ENCODE measurements at places on chromosomes 11 and 22.

DNA sequence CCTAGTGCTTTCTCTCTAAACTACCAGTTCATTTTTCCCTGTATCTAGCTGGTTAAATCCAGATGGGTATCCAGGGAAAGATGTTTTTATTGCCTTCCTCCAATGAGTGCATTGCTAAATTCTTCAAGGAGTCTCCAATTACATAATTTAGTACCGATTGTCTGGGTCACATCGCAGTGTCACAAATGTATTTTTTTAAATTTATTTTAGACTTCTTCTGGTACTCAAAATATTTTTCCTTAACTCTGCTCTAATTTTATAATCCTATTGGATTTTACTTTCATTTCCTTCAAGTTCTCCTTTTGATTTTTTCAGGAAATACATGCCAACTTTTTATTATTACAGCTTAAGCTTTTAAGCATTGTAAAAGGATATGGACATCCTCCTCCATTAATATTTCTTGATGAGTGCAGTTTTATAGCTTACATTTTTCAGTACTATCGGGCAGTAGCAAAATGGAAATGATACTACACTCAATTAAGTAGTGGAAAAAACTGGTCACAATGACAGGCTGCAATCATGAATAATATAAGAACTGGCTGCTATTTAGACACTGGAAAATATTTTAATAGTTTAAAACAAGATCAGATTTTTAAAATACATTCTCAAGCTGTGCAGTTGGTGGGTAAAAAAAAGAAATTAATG is 20.3 kb downstream of the BBOX1 start:
- no peak for DNase-seq

DNA sequence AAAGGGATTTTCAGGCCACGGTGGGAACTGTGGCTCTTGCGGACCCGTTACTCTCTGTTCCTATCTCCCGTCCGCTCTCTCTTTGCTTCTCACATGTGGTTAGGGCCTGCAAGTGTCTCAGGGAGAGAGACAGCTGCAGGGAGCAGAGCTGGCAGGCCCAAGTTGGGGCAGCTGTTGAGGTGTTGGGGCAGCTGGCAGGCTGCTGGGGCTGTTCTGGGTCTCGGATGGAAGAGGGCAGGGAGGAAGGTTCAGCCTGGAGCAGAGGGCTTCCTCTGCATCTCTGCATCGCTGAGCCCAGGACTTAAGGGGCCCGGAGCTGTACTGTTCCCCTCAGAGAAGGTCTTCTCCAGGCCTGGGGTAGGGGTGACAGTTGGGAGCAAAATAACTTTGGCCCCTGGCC is 2.6 kb upstream of the CNIH2 start:
- no peak for DNase-seq

DNA sequence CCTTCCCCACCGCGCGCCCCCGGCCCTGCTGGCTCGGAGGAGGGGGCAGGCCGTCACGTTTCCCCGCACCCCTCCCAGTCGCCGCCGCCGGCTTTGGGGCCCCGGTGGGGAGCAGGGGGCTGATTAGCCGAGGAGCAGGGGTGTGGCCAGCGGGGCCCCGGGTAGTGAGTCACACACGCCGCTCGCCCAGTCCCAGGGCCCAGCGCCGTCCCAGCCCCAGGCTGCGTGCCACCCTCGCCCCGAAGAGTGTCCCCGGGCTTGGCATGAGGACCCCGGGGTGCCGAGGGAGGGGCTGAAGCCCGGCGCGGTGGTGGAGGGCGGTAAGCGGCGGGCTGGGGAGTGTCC is 34.4 kb downstream of the PRDM11 start:
- no peak for DNase-seq

GRCh38 chr11:92596596-92597317 is 372.1 kb downstream of the FAT3 start:
- no peak for DNase-seq

GRCh38 chr22:35842954-35843353 is 125.3 kb downstream of the APOL5 start:
- DNase-seq = no peak

GRCh38 chr11:112745973-112746372 is 215.2 kb upstream of the NCAM1 start:
- no peak for DNase-seq

- no peak for DNase-seq
Observed at GRCh38 chr11:19458721-19459120, 218.0 kb upstream of the E2F8 start.

DNA sequence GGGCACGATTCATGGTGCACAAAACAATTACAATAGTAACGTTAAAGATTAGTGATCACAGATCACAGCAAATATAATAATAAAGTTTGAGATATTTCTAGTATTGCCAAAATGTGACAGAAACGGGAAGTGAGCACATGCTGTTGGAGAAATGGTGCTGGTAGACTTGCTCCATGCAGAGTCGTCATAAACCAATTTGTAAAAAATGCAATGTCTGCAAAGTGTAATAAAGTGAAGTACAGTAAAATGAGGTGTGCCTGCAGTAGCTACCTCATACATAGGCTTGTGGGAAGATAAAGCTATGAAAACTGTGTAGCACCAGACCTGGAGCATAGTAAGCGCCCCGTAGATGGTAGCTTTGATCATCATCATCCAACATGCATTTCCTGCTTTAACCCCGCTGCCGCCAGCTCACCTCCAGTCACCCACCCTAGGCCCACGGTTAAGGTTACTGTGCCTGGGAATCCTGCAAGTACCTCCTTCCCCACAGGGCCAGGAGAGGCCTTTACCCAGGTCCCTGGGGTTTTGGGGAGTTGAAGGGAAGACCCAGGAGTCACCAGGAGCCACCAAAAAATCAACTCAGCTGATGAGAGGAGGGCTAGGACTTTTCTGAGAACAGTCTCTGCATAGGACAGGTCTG is 59.2 kb downstream of the MYO7A start:
- no peak for DNase-seq

DNA sequence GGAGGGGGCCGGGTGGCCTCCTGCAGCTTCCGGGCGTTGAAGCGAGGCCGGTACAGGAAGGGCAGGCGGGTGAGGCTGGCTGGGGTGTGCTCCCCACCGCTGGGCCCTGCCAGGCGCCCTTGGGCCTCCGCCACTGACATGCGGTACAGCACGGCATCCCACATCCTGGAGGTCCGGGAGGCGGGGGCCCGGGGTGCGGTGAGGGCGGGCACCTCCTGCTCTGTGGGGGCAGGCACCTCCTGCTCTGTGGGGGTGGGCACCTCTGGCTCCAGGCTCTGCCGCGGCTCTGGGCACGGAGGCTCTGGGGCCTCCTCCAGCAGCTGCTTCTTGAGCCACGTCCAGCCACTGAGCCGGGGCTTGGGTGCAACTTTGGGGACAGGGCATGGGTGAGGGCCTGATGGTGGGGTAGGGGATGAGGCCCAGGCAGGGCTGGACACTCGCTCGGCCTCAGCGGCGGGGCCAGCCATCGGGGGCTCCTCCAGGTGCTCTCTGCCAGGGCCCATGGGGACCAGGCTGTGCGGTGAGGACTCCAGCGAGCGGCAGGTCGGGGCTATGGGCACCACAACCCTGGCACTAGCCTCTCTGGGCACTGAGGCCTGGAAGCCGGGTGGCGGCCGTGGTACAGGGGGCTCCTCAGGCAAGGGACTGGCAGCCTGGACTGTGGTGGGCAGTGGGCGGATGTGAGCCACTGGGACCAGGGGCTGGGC is 2.3 kb downstream of the PRR33 start:
- DNase-seq = peak; percentile 68

- DNase-seq = no peak
Observed at GRCh38 chr11:65894034-65894591, 3.6 kb downstream of the CCDC85B start.

DNA sequence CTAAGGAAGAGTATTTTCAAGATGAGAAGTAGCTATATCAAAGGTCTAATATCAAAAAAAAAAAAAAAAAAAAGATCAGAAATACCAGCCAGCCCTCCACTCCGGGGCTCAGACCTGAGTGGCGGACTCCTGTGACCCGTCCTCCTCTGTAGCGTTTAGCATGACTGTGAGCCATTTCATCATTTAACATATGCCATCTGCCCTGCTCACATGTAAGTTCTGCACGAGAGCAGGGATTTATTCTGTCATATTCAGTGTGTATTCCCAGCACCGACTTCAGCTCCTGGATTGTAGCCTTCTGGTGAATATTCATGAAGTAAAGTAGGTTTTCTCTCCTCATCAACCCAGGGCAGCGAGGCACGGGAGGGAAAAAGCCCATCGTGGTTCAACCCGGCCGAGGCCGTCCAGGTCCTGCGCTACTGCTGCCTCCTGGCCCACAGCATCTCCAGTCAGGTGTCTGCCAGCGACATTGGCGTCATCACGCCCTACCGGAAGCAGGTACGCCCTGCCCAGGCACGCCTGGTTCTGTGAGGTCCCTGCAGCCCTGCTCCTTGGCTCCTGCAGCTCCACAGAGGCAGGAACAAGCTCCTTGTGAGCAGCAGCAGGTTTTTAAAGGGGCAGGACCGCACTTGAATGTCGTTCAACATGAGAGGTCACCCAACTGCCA is 12.7 kb upstream of the PANX2 start:
- DNase-seq = no peak

GRCh38 chr11:38423042-38423441 is 1825.0 kb upstream of the RAG2 start:
- no peak for DNase-seq

DNA sequence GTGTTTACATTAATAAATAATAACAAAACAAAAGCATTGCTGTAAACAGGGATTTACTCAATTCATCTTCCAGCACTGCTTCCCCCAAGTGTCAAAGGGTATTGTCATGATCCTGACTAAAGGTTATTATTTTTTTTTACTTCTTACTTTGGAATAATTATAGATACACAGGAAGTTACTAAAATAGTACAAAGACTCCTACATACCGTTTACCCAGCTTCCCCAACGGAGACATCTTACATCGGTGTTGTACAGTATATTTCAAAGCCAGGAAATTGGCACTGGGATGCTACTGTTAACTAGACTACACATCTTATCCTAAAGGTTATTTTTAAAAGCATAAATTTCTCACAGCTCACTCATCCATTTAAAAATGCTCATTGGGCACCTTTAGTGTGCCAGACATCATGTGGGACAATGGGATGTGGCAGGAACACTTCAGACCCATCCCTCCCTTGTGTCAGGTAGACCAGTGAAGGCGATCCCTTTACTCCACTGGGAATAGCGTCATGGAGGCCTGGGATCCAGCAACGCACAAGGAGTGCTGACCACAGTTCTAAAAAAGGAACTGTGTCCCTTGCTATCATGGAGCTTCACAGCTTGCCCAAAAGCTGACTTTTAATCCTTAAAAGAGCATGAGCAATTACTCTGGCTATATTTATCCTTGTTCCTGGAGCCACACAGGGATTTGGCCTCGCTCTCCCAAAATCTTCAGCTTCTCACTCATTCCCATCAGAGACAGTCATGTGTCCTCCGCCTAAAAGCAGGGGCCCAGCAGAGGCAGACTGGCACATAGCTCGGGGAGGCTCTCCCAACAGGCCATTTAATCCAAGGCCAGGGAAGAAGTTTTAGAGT is 3.1 kb upstream of the IRAG1 start:
- DNase-seq = no peak

- DNase-seq = no peak
Observed at GRCh38 chr11:77084581-77085191, 17.9 kb downstream of the CAPN5 start.

DNA sequence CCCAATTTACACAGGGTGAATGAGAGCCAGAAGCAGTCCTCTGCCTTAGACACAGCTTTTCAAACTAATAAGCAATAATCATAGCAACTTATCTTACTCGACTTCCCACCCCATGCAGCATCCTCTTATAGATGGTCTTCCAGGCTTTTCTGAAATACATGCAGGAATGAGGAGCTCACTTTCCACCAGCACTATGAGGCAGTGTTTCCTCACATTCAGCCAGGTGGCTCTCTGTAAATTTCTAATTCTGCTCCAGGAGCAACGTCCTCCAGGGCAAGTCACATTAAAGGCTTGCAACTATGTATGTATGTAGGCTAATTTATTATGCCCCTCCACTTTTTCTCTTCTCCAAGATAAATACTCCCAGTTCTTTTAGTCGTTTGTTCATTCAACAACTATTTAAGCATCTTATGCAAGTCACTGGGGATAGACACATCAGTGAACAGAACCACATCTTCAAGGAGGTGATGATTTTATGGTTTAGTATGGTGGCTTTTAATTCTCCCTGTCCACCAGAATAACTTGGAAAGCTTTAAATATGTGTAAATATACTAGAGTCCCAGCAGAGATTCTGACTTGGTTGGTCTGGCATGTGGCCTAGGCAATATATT is 59.9 kb downstream of the PAK1 start:
- no peak for DNase-seq

Measured in CMK (cell line).